ENCODE measurements at places on chromosomes 2 and 18.

DNA sequence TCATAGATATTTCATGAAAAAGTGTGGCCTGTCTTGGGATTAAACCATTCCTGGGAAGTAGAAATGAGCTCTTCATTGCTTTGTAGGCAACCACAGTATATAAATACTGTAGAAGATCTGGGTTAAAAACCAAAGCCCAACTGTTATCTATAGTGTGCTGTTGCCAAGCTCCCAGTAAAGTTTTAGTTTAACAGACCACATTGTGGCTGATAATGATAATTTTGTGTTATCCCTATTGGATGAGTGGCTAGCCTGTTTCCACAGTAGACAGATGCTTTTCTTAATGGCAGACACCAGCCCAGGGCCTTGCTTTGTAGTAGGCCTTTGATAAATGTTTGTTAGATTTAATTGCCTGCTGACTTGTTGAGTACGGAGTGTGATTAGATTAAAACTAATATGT is 52.1 kb downstream of the FMNL2 start:
- DNase-seq = no peak

DNA sequence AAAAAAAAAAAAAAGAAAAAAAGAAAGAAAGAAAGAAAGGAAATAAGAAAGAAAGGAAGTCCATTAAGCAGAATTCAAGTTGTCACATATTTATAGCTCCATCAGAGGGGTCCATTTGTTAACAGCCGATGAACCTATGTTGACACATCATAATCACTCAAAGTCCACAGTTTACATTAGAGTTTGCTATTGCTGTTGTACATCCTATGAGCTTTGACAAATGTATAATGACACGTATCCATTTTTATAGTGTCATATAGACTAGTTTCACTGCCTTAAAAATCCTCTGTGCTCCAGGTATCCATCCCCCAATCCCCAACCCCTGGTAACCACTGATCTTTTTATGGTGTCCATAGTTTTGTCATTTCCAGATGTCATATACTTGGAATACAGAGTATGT is 335.2 kb downstream of the RND3 start:
- DNase-seq = no peak

DNA sequence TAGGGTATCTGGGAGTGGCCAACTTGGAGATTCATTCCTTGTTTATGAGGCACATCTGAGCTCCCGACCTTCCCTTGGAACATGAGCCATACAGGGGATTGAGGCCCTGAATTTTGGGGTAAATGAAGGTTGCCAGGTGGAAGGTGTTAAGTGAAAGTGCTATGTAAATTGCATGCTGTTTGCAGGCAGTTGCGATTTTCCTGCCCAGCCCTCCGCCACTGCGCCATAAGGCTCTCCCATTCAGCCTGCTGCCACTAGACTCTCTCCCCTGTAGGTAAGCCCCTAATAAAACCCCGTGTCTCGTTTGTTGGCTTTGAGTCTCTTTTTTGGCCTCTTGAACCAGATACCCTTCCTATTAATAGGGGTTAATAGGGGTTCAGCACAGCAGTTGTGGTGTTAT is 33.8 kb downstream of the PCARE start:
- DNase-seq = no peak

DNA sequence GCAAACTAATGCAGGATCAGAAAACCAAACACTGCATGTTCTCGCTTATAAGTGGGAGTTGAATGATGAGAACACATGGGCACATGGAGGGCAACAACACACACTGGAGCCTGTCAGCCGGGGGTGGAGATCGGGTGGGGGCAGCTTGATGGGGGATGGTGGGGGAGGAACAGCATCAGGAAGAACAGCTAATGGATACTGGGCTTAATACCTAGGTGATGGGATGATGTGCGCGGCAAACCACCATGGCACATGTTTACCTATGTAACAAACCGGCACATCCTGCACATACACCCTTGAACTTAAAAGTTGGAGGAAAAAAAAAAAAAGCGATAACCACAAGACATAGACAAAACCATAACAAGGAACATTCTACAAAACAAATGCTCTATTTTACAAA is 10.4 kb downstream of the CHMP3 start:
- DNase-seq = no peak
